GM19239 (cell line): ENCODE measurements at places on chromosomes 5 and 9.

DNA sequence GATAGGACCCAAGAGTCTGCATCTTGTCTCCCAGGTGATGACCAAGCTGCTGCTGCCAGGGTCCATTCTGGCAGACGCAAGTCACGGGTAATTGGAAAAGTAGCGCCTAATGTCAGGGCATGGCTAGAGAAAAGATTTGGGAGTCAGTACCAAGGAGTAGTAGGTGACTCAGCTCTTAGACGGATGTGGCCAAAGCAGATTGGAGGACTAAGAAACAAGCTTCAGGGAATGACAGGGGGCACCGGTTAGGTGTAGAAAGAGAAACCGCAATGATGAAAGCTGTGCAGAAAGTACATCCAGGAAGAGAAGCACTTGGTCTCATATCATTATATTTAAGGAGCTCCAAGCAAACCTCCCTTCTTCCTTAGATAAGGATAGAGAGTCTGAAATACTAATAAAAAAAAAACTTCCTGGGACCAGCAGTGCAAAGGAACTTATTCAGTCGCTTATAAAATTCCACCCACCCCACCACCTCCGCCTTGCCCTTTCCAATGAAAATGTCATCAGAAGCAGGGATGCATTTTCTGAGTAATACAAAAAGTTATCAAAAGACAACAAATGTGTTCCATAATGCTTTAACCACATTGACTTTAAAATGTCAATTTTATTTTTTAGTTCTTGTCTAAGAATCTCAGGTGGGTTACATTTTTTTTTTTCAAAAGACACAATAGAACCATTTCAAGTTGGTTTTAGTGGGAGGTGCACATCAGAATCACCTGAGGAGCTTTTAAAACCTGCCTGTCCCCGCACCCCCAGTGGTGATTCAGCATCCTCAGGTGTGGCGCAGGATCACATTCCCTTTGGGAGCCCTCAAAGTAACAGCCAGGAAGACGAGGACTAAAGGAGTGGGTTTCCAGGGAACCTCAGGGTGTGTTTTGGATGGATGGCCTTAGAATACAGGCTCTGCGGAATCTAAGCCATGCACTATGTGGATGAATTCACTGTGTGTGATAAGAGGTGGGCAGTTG lies 31.2 kb downstream of the PTPN3 start:
- no peak for DNase-seq

GRCh38 chr5:10702040-10702629 lies 58.9 kb downstream of the DAP start:
- DNase-seq, result no peak

GRCh38 chr5:33690374-33691135 lies 201.2 kb downstream of the ADAMTS12 start:
- DNase-seq, result no peak

GRCh38 chr5:139710319-139711066 lies 62.3 kb downstream of the CXXC5 start:
- no peak for DNase-seq
